ENCODE measurements at places on chromosomes 11 and 22.

- no peak for DNase-seq
Observed at GRCh38 chr11:94141511-94142307, 13.1 kb downstream of the PANX1 start.

DNA sequence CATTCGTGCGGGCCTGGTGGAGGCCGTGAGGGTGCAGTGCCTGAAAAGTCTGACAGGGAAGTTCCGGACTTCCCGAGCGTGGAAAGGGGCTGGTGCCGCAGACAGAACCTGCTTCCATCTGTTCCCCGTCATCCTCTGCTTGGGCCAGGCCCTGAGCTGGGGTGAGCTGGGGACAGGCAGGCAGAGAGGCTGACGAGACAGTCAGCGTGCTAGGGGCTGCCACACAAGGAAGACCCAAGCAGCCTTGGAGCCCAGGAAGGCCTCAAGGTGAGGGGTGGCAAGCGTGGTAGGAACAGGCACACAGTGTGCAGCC is 25.5 kb downstream of the NADSYN1 start:
- no peak for DNase-seq

DNA sequence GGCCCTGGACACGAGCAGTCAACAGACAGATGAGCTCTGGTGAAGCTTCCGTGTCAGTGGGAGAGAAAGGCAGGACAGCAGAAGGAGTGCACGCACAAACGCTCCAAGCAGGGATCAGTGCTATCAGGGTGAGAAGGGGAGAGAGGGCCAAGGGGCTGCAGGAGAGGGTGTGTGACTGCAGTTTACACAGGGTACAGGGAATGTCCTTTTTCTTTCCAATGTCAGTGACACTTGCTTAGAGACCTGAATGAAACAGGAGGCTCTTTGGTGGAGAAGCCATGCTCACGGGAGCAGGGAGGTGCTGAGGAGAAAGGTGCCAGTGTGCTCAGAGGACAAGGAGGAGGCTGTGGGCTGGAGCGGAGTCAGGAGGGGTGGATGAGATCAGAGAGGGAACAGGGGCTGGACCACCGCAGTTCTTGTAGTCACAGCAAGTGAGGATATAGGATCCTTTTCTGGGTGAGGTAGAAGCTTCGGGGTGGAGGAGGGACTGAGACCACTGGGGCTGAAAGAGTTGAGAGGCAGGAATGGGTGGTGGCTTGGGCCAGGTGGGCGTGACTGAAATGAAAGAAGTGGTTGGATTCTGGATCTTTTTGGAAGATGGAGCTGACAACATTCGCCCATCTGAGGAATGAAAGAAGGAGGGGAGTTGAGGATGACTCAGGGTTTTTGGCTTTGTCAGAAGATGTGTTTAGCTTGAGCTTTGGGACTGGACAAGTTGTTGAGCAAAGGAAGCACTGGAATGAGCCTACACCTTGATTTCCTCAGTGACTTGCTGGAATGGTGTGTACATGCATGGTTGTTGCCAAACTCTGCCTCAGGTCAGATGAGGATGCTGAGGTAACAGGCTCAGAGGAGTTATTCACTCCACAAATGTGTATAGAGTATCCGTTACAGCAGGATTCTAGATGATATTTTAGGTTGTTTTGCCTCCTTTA is 87.9 kb downstream of the ADAMTS15 start:
- no peak for DNase-seq

- no peak for DNase-seq
Observed at GRCh38 chr11:44466531-44467205, 98.8 kb upstream of the CD82 start.

DNA sequence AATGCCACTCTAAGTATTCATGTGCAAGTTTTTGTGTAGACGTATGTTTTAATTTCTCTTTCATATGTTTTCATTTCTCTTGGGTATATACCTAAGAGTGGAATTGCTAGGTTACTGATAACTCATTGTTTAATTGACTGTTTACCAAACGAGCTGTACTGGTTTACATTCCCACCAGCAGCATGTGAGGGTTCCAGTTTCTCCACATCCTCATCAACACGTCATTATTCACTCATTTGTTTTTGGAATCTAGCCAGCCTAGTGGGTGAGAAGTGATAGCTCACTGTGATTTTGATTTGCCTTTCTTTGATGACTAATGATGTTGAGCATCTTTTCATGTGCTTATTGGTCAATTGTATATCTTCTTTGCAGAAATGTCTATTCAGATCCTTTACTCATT is 4.0 kb downstream of the ANKRD13D start:
- peak; percentile 83 for DNase-seq

DNA sequence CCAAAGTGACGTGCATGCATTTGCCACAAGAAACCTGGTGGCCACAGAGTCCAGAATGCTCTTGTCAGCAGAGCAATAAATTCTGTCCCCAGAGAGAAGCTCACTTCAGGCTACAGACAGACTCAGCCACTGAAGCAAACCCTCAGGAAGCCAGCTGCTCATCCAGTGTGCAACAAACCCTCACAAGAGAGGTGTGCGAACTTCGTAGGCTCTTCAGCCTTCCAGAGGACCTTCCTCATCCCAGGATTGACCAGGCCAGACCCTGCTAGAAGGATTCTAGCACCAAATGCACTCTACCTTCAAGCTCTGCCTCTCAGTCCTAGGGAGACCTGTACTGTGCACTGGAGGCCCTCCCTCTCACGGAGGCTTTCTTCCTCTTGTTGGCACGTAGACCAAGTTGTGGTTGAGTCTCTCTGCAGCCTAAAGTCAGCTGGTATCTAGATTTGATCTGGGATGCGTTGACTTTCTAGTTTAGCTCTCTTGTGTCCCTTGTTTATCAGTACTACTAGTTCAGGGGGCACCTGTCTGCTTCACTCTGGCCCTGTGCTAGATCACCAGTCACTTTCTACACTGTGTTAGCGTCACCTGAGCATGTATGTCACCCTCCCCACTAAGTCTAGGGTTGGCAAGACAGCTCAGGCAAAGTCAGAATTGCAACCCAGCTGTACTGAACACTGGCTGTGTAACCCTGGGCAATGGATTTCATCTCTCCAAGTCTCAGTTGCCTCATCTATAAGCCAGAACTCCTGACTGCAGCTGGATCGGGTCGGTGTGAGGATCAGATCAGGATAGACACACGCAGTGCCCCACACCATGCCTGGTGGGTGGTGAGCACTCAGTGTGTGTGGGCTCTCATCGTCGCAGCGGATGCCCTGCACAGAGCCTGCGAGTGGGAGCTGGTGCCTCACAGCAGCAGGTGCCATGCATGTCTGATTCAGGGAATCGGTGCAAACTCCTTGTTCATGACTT is 22.1 kb upstream of the TMPRSS13 start:
- peak; percentile 27 for DNase-seq

GRCh38 chr11:128488471-128488870 is 98.9 kb downstream of the ETS1 start:
- no peak for DNase-seq

- DNase-seq: no peak
Observed at GRCh38 chr11:111676878-111677585, 74.8 kb downstream of the SIK2 start.

DNA sequence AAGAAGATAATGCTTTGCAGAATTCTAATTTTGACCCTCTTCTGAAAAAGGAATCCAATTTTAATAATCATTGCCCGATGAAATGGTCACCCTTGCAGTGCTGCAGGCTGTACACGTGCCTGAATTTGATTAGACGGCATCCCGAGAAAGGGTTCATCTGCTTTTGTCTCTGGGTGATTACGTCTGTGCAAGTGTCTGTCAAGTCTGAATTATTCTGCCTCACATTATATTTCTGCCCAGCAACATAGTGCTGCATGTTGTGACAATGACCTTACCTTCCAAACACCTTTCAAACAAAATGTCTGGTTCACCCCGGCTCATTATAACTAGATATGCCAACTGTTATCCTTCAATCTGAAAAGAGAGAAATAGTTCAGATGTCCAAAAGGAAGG is 164.1 kb downstream of the MAML2 start:
- no peak for DNase-seq

DNA sequence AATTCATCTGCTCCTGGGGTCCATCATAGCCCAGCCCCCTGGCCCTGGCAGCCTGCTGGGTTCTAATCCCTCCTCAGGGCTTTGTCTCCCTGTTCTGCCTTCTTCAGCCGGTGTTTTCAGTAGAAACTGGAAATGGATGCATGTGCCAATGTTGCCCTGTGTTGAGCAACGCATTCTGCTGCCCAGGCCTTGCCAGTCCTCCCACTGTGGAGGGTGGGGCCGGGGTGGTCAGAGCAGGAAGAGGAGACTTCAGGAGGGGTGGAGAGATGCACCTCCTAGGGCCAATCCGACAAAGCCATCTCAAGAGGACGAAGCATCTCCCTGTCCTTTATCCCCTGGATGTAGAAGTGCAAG is 27.6 kb upstream of the ZBTB16 start:
- DNase-seq: peak; percentile 69

DNA sequence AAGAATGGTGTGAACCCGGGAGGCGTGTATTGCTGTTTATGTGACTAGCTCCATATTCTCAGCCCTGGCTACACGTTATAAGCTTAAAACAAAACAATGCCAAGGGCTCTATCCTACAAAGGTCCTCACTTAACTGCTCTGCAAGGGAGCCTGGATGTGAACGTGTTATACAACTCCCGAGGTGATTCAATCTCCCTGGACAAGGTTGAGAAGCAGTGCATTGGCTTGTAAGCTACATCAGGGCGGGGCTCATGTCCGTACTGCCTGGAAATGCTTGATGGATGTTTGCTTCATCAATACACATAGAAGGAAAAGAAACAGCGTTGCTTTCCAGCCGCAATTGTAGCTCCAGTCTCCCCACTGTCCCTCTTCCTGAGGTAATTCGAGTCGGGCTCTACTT is 256.9 kb upstream of the SYN3 start:
- no peak for DNase-seq

DNA sequence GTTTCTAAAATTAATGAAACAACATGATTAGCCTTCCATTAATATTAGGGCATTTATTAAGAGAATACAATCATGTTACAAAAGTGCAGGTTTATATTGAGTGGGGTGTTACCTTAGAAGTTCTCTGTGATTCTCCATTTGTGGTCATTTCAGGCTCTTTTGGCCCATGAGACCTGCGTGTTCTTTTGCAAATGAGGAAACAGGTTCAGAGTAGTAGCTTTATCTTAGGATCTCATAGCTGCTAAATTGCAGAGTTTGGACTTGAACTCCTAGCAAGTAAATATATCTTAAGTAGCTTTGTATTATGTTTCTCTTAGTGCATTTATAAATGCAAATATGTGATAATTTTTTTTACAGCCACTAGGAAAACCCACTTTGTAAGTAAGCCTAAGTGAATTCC is 18.3 kb downstream of the FAR1 start:
- no peak for DNase-seq

DNA sequence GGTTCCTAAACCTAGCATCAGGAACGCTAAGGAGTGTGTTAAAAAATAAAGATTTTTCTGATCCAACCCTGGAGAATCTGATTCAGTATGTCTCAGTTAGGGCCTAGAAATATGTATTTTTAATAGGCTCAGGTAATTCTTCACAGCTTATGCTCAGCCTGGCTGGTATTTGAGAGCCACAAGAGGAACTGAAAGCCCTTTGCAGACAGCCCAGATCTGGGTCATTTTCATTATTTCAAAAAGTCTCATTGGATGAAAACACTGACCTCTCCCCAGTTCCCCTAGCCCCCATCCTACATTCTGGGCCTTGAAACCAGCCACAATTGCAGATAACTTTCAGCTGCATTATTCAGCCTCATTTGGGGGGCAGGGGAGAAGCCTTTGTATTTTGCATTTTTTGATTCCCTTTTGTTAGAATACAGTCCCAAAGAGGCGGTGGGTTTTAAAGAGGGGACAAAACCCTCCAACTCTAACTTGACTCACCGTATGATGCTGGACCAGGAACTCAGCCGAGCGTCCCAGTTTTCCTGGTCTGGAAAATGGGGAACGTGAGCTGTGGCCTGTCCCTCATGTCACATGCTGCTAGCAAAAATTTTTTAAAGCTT is 66.0 kb upstream of the LARGE1 start:
- DNase-seq: no peak

GRCh38 chr11:57426929-57427726 is at the start of gene SLC43A3:
TSS of gene SLC43A3 (minus strand) at chr11:57427121. CDS start at chr11:57426172, 949 bp downstream.
- peak; percentile 88 for DNase-seq

GRCh38 chr11:49208006-49208721 is at the start of gene FOLH1:
TSS of gene FOLH1 (minus strand) at chr11:49208602. CDS start at chr11:49208409, 193 bp downstream.
- DNase-seq: peak; percentile 10

- DNase-seq: no peak
Observed at GRCh38 chr11:74818283-74818946, 69.8 kb downstream of the RNF169 start.

- no peak for DNase-seq
Observed at GRCh38 chr11:84234011-84234410, 947.8 kb upstream of the CCDC90B start.

GRCh38 chr11:128195057-128195751 is 392.2 kb downstream of the ETS1 start:
- DNase-seq: peak; percentile 46

GRCh38 chr11:65471447-65471891 is 27.4 kb upstream of the MALAT1 start:
- DNase-seq: peak; percentile 72

DNA sequence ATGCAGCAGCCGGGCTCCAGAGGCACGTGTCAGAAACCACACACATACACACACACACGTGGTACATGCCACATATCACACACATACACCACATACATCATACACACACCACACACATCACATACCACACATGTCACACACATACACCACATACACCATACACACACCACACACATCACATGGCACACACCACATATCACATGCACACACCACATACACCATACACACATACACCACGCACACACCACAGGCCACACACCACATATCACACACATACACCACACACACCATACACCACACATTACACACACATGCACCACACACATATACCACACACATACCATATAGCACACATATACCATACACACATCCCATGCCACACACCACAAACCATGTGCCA is 97.5 kb upstream of the PRR5 start:
- DNase-seq: no peak

DNA sequence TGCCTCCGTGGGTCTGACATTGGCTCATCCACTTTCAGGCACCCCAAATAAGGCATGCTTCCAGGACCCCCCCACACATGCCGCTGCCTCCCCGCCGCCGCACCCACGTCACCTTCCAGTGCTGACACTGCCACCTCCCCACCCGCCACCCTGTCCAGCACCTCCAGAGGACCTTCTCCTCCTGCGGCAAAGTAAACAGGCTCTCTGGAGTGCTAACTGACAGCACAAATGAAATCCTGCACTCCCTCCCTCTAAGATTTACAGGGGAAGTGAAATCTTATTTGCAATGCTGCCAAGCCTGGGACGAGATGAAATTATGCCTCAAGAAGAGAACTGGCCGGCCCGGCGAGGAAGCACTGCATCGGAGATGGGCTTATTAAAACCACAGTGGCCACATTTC is 35.3 kb downstream of the MACROD1 start:
- DNase-seq: no peak

All from inflammatory macrophage treated with lipopolysaccharide for 4 hours (primary cell).